Uterine smooth muscle cell (primary cell): ENCODE measurements at places on chromosomes 3 and 15. TPM values are rescaled to one million over a fixed set of nuclear protein-coding genes. Genes with fewer than 3 reads are reported as not detected.

SPTSSB gene
- under 0.01 and 20.3 TPM in 2 replicates for total RNA-seq

UROC1 gene
- not detected in 2 replicates for total RNA-seq

DLEC1 gene
- total RNA-seq: 0.11 and 0.12 TPM in 2 replicates

WDR72 gene
- not detected in 2 replicates for total RNA-seq

CHDH gene
- total RNA-seq: 0.44 and 0.62 TPM in 2 replicates

B2M gene
- 1,737 and 2,006 TPM in 2 replicates for total RNA-seq
